ENCODE measurements at places on chromosomes 3 and 15.

GRCh38 chr15:66923438-66923881, 141.9 kb upstream of the SMAD3 start:
- no peak for DNase-seq

DNA sequence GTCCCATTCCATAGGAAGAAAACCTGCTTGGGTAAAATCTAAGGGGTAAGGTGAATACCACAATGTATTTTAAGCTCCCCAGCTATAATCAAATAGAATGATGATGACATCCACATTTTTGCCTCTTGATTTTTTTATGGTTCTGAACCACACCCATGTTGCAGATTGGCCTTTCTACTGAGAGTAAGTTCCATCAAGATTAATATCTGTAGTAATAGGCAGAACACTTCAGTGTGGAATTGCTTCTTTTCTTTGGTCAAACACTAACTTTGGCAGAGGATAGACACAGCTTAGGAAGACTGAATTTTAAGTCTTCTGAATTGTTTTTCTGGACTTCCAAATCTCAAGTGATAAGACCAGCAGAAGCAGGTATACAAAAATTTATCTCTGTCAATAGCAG, 27.0 kb downstream of the PLS1 start:
- DNase-seq, result no peak

DNA sequence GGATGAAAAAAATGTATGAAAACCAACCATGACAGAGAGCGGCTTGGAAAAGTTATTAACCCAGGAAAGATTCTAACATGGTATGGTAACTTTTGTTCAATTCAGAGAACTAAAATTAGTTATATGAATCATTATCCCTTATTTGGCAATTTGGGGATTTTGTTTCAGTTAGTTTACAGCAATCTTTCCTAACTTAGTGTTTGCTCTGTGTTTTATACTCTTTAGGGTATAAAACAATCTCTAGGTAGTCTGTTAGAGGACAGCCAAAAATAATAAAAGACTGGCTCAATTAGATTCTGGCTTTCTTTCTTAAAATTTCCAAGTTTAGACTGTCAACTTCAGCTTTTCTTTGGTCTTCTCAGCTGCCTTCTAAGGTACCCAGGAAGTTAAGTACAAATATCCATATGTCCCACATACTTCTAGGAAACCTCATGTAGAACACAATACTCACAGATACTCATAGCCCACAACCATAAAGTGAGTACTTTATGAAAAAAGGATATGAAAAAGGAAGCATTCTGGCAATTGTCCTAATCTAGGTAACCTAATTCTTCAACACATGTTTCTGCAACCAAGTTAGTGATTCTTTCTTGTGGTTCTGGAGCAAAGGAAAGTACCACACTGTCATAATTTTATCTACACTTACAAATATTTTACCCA, 849.3 kb downstream of the ROBO1 start:
- DNase-seq, result no peak

DNA sequence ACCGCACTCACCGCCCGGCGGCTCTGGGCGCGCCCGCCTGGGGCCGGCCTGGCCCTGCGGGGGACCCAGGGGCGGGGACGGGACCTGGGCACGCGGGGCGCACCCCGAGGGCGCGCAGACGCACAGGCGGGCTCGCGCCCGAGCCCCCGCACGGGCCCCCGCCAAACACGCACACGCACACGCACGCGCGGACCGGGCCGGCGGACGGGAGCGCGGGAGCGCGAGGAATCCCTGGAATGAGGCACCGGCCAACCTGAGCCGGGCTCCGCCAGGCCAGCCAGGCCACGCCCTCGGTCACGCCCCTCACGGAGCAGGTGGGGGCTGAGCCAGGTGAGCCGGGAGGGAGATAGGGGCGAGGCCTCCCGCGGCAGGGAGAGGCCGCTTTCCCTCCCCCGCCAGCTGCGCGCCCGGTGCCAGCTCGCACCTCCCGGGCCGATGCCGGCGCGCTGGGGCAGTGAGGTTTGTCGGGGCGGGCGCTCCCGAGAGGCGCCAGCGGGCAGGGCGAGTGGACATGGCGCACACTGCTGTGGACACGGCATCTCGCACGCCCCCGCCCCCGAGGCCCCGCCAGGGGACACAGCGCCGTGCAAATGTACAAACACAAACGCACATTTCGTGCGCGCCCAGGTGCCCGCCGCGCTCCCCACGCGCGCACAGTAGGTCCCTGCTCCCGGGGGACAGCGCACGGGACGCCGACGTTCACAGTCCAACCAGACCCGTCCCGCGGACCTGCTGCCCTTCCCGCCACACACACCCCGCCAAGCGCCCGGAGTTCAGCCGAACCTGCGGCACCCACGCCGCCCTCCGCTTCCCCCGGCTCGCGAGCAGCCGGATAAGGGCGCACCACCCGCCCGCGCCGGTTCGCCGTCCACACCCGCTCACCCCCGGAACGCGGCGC, 75.9 kb upstream of the VGLL4 start:
- DNase-seq, result no peak

- DNase-seq, result no peak
Observed at GRCh38 chr3:130693314-130693713, 53.3 kb downstream of the PIK3R4 start.

DNA sequence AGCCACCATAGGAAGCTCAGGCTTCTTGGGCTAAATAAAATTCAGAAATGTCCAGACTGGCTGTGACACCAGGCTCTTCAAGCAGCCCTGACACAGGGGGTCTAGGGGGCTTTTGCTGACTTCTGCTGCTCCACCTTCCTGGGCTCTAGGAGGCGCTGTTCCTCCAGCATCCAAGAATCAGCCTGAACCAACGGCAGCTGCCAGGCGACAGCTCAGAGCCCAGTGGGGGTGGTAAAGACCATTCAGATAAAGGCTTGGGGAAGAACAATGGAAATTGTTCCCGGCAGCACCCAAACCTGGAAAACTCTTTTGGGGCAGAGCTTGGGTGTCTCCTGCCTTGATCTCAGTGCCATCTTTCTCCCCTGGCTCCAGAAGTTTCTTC, 21.6 kb upstream of the PSTPIP1 start:
- DNase-seq, result no peak

- DNase-seq, result no peak
Observed at GRCh38 chr3:16026753-16027152, 147.7 kb upstream of the GALNT15 start.

DNA sequence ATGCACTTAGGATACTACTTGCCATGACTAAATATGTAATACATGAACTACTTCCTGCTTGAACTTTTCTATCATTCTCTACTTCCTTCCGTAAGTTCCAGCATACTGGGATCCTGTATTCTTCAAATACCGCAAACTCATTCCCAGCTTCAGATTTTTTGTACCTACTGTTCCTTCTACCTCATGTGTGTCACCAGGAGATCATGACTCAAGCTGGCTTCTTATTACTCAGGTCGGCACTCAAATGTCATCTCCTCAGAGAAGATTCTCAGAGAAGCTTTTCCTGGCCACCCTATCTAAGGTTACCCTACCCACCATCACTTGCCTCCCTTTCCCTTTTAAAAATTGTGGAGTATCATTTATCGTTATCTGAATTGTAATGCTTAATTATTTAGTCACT, 66.7 kb downstream of the RFX7 start:
- DNase-seq, result no peak

GRCh38 chr3:121126033-121126706, 218.2 kb downstream of the STXBP5L start:
- DNase-seq, result no peak

DNA sequence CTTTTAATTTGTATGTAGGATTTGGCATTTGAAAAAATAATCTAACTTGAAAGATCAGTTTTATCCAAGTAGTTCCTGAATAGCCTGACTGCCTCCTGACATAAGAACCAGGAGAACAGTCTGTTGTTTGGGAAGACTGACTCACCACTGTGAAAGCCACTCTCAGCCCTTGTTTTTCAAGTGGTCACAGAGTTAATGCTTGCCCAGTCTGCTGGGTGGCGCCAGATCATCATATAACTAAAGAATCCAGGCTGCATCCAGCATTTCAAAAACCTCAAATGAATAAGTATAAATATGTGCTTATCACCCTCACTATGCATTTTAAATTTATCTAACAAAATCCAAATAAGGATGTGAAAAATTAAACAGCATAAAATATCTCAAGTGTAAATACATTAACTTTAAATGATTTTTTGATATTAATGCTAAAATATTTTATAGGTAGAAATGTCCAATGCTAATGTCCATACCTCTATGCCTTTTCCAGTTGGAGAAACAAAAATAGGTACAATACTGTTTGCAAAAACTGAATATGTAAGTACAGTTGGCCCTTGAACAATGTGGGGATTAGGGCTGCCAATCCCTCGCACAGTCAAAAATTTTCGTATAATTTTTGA, 26.9 kb upstream of the ZBBX start:
- DNase-seq, result peak; percentile 72

- no peak for DNase-seq
Observed at GRCh38 chr3:120471643-120472042, 20.9 kb upstream of the FSTL1 start.

DNA sequence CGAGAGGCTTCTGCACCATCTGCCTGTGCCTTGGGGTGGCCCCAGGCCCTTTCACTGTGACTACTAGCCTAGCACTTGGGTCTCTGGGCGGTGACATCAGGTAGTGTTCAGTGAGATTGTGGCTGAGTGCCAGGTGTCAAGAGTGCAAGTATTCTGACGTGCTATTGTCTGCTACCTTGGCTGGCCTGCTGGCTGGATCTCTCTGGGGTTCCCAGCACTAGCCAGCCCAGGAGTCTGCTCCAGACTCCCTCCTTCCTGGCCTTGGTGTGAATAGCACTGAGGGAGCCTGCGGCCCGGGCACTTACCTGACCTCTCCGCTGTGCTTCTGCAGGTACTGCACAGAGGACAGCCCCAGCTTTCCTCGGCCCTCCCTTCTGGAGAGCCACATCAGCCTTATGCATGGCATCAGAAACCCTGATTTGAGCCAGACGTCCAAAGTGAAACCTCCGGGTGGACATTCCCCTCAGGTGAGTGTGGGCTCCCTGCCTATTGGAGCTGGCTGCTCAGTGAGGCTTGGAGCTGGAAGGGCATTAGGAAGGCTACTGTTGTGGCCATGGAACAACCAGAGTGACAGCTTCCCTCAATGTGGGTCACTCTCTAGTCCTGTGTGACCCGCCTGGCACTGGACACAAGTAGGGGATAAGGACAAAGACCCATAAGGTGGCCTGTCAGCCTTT, 17.5 kb upstream of the ALPK3 start:
- DNase-seq, result no peak

DNA sequence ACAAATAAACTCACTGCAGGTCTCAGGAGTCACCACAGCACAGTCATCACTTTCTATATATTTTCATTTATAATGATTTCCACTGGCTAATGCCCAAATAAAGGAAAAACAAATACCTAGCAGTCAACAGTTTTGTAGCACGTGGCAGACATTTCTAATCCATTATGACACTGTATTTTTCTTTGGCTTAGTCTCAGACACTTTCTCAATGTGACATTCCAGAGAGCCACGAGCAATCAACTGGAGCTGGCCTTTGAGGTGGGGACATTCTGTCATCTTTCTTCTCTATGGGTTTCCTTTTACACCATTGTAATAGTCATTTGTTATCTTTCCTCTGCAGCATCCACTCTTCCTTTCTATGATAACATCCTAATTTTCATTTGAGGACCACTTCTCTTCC, 119.7 kb downstream of the WNT5A start:
- DNase-seq, result no peak

GRCh38 chr15:68085052-68085451, 30.9 kb downstream of the PIAS1 start:
- no peak for DNase-seq

DNA sequence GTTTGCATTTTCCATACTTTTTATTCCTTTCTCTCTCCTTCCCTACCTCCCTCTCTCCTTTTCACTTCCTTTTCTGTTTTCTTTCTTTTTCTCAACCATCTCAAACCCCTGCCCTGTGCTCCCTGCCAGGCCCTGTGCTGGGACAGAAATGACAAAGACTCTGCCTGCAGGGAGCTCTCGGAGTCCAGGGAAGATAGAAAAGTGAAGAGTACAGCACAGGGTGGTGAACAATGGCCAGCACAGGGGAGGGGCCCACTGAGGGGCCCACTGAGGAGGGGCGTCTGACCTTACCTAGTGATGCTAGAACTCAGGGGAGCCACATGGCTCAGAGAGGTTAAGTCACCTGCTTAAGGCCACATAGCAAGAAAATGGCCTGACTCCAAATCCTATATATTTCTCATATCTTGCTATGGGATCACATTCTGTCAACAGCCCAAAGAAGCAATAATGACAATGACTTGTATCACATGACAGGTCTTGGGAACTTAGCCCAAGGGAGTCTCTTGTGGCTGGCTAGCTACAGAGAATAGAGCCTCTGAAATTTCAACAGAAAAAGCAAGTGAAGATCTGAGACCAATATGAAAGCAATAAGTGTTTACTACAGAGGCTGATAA, 44.3 kb upstream of the ATP2B2 start:
- DNase-seq, result no peak

GRCh38 chr15:58556541-58556940, 124.8 kb downstream of the LIPC start:
- no peak for DNase-seq

DNA sequence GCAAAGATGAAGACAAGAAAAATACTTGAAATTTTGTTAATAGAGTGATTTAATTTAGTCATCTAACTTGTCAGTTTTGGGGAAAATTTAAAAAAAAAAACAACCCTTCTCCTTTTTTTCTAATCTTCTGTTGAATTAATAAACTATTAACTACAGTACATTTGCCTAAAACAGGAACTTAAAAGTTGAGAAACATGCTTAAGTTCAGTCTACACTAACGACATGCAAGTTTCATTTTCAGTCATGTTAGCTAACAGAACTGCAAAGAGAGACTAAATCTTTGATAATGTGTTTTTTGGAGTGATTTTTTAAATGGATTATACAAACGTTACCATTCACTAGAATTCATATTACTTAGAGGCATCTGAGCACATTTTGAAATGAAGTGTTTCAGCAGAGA, 71.9 kb upstream of the MBNL1 start:
- no peak for DNase-seq

DNA sequence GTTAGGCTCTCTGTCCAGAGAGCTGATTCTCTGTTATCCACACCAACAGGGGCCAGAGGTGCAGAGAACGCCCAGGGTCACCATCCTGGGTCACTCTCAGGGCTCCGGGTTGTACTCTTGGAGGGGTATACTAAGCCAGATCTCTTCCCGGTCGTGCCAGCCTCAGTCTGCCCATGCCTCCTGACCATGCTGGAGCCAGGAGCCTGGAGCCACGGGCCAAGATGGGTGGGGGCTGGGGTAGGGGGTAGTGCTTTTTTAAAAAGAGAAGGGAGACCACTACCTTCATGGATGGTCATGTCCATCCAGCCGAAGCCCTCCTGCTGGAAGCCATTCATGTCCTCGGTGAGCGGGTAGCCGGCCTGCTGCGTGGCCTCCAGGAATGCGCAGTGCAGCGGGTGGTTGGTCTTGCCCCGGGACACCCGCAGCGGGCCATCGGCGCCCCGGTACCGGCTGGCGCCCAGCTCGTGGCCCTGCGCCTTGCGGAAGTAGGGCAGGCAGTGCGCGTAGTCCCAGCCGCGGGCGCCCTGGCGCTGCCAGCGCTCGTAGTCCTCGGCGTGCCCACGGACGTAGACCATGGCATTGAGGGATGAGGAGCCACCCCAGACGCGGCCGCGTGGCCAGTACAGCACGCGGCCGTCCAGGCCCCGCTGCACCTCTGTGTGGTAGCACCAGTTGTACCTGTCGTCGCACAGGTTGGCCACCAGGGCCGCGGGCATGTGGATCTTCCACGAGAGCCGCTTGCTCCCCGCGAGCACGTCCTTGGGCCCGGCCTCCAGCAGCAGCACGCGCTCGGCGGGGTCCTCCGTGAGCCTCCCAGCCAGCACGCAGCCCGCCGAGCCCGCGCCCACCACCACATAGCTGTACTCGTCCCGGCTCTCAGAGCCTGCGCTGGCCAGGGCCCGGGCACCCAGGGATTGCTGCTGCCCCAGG, 22.9 kb downstream of the CHDH start:
- no peak for DNase-seq

GRCh38 chr15:83046558-83047127, 20.4 kb downstream of the BTBD1 start:
- DNase-seq, result peak; percentile 74

- DNase-seq, result no peak
Observed at GRCh38 chr3:172276103-172276502, 172.2 kb downstream of the GHSR start.
